ENCODE measurements at places on chromosomes 7 and 10. TPM values are rescaled to one million over a fixed set of nuclear protein-coding genes. Genes with fewer than 3 reads are reported as not detected.
A peak's percentile ranks its signal among the peaks of the same experiment; 100 is the strongest.

GRCh38 chr7:40329601-40330153 is 194.9 kb downstream of the SUGCT start:
- peak; percentile 67 for DNase-seq

The PTPN20 gene
- 0.22 TPM for total RNA-seq

- DNase-seq: no peak
Measured at GRCh38 chr10:43260117-43260761, 6.6 kb downstream of the RASGEF1A start.

The JMJD1C gene
- total RNA-seq: 74.3 TPM

DNA sequence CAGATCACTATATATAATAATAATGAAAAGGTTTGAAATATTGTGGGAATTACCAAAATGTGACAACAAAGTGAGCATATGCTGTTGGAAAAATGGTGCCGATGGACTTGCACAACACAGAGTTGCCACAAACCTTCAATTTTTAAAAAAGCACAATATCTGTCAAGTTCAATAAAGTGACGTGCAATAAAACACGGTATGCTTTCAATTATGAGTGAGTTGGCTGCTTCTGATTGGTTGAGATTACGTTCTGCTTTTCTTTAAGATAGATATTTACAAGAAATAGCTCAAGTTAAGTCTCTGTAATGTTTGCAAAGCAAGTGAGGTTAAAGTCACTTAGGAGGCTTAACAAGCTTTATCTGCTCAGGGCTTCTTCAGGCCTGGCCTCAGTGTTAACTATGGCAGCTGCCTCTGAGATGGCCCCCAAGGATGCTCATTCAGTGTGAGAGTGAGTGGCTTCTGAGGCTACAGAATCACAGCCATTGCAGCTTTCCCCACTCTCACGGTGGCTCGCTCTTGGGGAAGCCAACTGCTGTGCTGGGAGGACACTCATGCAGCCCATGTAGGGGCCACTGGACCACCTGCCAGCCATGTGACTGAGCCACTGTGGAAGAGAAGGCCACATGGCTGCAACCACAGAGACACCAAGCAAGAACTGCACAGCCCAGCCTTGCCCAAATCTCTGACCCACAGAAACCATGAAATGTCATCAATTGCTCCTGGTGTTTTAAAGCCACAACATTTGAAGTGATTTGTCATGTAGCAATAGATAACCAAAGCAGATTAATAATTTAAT is 78.3 kb upstream of the TMEM72 start:
- no peak for DNase-seq

The CAV2 gene
- 251 TPM for total RNA-seq

DNA sequence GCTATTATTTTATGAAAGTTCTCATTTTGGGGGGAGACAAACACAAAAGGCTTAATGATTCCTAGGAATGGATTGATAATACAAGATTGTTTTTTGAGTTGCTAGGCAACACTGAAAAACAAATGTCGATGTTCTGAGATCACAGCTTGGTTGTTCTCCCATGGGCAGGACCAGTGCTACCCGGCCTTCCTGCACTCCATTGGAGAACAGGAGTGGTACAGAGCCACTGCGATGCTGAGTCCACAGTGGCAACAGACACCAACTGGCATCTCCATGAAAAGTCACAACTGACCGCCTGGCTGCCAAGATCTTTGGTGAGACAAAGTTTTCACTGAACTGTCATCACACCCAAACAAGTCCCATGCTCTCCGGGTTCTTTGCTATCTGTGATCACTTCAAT is 68.9 kb upstream of the NMT2 start:
- DNase-seq: peak; percentile 90

The LRRN3 gene
- total RNA-seq: 0.43 TPM

The PNLIP gene
- total RNA-seq: not detected

GRCh38 chr7:106047818-106048705 is 64.0 kb downstream of the SYPL1 start:
- no peak for DNase-seq

- DNase-seq: peak; percentile 2
Measured at GRCh38 chr10:76049581-76050290, 618.3 kb downstream of the LRMDA start.

Data from GM23248 (cell line).